ENCODE measurements at places on chromosomes 2 and 18.
A peak's percentile ranks its signal among the peaks of the same experiment; 100 is the strongest.

DNA sequence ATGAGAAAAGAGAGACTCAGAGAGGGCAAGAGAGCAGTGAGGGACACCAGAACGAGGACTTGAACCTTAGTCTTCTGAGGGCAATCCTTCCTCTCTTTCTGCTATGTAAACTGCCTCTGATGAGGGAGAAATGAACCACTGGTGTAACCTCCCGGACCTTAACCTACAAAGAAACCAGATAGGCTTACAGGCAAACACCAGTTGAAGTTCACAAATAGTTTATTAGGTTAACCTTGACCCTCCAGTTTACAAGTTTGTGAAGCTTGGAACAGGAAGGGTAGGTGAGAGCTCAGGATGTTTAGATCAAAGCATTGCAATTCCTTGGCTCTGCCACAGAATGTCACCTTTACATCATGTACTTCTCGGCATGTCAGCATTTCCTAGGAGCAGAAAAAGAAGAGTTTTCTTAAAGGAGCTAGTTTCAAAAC, 486.4 kb upstream of the SPRED2 start:
- H3K4me1 ChIP-seq: no peaks in the 10 kb centered on the region
- H3K4me3 ChIP-seq: no peak overlapping the region
- H3K36me3 ChIP-seq: no peaks in the 10 kb centered on the region
- no peak overlapping the region for H3K27ac ChIP-seq
- no peaks in the 10 kb centered on the region for H3K27me3 ChIP-seq

GRCh38 chr2:43191947-43192516, 34.4 kb downstream of the ZFP36L2 start:
- H3K4me3 ChIP-seq: no peak overlapping the region
- no peaks in the 10 kb centered on the region for H3K36me3 ChIP-seq
- no peaks in the 10 kb centered on the region for H3K27me3 ChIP-seq
- peak; percentile 83 for DNase-seq

GRCh38 chr2:192307530-192307929, 112.8 kb upstream of the TMEFF2 start:
- no peaks in the 10 kb centered on the region for H3K4me1 ChIP-seq
- no peak overlapping the region for H3K4me3 ChIP-seq
- no peaks in the 10 kb centered on the region for H3K27me3 ChIP-seq
- H3K27ac ChIP-seq: no peak overlapping the region
- peak; percentile 25 for DNase-seq

- no peaks in the 10 kb centered on the region for H3K27me3 ChIP-seq
- no peak for DNase-seq
- no peak overlapping the region for H3K27ac ChIP-seq
- H3K4me1 ChIP-seq: peaks cover 17% of the 10 kb centered on the region
Measured at GRCh38 chr2:38438133-38438882, 61.2 kb upstream of the ATL2 start.

DNA sequence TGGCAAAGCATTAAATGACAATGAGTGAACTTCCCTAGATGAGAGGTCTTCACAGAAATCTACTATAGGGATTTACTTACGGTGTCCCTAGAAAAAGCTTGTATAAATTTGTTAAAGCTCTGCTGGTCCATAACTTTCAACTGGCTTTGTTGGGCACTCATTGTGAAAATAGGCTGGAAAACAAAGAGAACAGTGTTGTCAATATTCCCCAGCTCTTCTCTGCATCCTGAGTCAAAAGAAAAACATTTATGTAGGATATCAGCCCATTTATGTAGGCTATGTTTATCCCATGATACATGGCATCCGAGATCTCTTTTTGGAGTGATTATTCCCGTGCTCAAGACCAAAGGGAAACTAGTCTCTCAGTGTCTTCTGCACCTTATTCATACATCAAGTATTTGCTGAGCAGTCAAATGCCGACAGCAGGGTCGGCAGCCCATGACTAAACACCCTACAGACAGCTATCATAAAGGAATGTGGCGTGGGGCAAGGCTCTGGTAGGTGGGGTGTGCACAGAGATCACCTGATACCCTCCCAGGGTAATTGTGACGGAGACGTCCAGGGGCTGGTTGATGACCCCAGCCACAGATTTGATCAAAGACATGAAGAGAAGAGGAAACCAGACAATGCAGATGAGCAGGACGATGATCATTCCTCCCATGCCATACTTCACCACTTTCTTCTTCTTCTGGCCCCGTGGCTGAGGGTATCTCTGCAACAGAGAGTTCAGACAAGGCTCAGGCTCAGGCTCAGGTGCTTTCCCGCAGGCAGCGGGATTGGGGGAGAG, 155.9 kb downstream of the NAPG start:
- H3K27ac ChIP-seq: no peak overlapping the region
- DNase-seq: no peak
- no peaks in the 10 kb centered on the region for H3K36me3 ChIP-seq
- no peaks in the 10 kb centered on the region for H3K27me3 ChIP-seq
- no peak overlapping the region for H3K4me3 ChIP-seq
- H3K4me1 ChIP-seq: no peaks in the 10 kb centered on the region

DNA sequence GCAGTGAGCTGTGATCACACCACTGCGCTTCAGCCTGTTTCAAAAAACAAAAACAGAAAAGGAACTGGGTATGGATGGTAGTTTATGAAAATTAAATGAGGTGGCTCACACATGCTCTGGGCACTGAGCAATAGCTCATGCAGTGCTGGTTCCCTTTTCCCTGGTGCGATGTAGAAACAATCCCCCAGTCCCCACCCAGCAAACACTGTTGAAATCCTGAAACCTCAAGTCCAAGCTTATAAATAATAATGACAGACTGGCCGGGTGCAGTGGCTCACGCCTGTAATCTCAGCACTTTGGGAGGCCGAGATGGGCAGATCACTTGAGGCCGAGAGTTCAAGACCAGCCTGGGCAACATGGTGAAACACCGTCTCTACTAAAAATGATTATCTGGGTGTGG, 55.4 kb upstream of the SMAD2 start:
- DNase-seq: no peak
- peaks cover 5% of the 10 kb centered on the region for H3K4me1 ChIP-seq
- no peak overlapping the region for H3K4me3 ChIP-seq

DNA sequence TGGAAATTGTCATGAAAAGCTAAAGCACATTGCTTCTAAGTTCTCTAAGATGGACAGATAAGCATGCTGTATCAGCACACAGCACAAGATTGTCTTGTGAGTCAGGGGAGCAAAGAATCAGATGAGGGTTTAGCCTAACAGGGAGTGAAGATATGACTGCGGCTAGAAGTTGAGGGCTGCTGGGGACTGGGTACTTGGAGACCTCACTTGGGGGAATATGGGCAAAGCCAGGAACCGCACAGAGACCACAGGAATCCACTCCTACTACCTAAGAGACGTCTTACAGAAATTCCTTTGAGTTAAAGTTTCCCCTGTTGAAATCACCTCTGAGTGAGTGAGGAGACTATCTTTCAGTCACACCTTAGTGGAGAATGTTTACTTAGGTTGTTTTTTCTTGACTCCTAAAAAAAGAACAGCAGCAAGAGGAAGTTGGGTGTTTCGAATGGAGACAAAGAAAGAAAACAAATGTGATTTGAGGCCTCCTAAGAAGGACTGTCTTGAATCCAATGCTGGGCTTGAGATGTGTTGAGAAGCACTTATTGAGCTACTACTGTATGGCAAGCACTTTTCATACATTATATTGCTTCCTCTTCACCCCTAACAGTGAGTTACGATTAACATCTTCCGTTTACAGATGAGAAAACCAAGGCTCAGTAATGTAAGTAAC, 100.7 kb downstream of the ANKRD44 start:
- no peak overlapping the region for H3K4me3 ChIP-seq
- H3K4me1 ChIP-seq: no peaks in the 10 kb centered on the region
- H3K36me3 ChIP-seq: no peaks in the 10 kb centered on the region

DNA sequence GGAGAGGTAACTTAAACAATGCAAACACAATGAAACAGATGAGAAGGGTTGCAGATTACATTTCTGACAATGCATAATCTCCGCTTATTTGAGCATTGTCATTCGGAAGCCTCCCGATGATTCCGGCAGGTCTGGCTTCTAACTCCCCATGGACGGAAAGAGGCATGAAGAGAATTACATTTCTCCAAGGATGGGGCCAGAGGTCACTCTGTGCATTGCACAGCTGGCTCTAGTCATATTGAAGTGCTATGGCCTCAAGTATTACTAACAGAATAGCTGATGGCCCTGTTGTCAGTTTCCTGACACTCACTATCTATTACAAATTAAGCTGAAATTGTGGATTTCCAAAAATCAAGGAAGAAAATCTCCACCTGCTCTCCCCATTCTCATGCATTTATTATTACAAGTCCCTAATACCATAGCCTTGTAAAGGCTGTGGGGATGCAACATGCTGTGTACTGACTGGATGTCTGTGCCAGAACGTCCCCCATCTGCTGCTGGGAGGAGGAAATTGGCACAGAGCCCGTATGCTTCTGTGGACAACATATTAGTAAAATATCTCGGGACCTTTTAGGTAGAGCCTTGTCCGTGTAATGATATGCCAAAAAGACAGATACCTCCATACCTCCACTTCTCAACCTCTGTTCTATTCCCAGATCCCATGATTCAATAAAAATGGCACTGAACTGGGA, 168.1 kb downstream of the SETBP1 start:
- H3K4me1 ChIP-seq: no peaks in the 10 kb centered on the region
- H3K36me3 ChIP-seq: no peaks in the 10 kb centered on the region
- H3K27ac ChIP-seq: no peak overlapping the region
- no peaks in the 10 kb centered on the region for H3K27me3 ChIP-seq

DNA sequence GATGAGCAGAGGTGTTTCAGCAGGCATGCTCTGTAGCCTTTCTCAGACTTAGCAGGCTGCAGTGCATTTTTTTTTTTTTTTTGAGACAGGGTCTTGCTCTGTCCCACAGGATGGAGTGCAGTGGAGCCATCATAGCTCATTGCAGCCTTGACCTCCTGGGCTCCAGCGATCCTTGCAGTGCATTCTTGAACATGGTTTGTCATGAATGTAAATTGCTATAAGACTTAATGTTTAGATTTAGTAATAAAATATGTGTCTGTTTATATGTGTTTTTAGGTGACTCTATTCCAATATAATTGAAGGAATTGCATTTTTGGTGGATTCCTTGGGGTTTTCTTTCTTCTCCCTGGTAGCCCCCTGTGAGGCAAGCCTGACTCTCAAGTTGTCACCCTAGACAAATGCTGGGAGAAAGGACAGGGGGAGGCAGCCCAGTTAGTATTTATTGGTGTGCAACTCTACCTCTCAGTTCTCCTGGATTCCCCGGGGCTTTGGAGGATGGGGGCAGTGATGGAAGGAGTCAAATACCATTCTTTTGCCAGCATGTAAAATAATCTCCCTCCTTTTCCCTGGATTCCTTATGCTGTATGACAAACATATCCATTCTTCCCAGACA, 22.7 kb downstream of the LYPD6B start:
- peaks cover 2% of the 10 kb centered on the region for H3K4me1 ChIP-seq
- no peak overlapping the region for H3K27ac ChIP-seq
- DNase-seq: no peak
